NCI-H69 (cell line): ENCODE measurements at places on chromosomes 2 and 18.

DNA sequence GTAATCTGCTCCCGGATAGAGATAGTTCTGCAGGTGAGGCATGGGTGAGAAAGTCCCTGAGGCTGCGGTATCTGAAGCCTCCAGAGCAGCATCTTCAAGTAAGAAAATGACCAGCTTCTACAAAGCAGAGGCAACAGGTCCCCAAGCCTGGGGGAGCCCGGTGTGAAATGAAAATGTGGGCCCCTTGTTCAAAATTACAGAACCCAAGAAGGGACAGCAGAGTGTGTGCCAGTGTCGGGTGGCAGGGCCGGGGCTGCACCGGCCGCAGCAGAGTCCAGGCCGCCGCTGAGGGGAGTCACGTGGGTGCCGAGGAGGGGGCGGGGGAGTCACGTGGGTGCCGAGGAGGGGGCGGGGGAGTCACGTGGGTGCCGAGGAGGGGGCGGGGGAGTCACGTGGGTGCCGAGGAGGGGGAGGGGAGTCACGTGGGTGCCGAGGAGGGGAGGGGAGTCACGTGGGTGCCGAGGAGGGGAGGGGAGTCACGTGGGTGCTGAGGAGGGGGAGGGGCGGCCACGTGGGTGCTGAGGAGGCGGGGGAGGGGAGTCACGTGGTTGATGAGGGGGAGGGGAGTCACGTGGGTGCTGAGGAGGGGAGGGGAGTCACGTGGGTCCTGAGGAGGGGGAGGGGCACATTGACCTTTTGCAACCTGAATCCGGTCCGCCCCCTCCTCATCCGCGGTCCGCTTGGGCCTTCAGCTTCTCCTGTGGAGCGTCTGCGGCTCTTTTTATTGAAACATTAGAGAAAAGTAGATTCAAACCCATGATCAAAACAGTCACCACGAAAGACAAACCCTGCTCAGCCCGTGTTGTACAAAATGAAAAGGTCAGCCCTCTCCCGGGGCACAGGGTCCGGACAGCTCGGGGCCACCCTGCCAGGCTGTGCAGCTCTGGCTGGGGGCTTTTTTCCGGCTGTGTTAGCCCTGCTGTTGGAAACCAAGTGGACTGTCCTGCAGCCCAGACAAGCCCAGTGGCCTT lies 10.4 kb downstream of the COLEC11 start:
- peak; percentile 91 for DNase-seq

- no peak for DNase-seq
Measured at GRCh38 chr2:112812318-112813267, 24.0 kb downstream of the IL1B start.

DNA sequence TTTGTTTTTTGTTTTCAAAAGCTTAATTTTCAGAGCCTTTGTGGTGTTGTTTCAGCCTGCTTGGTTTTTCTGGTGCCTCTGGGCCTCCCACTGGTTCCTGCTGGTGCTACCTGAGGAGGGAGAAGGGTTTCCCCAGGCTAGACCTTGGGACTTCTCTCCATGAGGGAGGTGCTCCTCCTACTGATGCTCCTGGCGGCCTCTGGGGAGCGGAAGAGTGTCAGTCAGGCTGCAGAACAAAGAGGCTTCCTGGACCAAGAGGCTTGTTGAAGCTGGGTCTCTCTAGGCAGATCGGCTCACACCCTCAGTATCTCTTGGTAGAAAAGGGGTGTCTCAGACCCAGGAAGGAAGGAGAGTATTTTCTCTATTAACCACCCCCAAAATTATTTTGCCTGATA lies 32.2 kb downstream of the RFX8 start:
- DNase-seq = no peak

DNA sequence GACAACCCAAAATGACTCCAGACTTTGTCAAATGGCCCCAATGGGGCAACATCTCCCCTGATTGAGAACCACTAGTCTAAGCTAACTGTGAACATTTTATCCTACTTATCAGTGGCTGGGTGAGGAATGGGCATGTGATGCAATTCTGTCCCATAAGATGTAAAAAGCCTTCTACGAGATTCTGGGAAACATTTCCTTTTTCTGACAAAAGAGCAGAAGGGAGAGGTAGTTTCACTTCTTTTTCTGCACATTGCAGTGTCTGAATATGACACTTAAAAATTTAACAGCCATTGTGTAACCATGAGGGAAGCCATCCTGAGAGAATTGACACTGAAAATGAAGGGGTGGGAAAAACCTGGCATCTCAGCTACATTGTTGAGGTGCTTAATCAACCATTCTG lies 17.3 kb upstream of the MARCHF4 start:
- no peak for DNase-seq

DNA sequence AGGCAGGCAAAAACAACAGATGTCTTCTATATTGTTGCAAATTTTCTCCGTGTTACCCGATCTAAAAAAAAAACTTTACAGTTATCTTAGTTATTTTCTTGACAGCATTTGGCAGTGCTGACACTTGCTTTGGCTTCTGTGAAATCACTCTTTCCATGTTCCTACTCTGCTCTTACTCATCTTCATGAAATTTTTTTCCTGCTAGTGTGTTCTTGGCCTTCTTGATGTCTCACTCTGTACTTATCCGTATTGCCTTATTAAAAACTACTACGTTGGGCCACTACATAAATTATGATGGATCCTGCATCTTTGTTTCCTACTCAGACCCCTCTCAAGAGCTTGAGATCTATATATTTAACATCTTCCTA lies 134.4 kb downstream of the IKZF2 start:
- DNase-seq = no peak

DNA sequence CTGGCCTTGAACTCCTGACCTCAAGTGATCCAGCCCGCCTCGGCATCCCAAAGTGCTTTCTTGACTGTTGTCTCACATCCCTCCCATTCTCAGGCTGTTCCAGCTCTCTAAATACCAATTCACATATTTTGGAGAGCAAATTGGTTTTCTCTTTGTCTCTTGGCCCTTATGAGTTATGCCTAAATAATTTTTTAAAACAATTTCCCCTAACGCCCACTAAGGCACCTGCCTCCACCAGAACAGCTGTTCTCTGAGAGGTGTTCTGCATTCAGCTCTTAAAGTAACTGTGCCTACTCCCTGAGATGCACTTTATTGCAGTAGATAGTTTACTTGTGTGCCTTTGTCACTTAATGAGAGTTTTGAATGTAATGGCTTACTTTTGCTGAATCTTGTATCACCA lies 6.9 kb downstream of the CCDC195 start:
- no peak for DNase-seq

- no peak for DNase-seq
Measured at GRCh38 chr2:1718339-1719220, 25.7 kb downstream of the PXDN start.

DNA sequence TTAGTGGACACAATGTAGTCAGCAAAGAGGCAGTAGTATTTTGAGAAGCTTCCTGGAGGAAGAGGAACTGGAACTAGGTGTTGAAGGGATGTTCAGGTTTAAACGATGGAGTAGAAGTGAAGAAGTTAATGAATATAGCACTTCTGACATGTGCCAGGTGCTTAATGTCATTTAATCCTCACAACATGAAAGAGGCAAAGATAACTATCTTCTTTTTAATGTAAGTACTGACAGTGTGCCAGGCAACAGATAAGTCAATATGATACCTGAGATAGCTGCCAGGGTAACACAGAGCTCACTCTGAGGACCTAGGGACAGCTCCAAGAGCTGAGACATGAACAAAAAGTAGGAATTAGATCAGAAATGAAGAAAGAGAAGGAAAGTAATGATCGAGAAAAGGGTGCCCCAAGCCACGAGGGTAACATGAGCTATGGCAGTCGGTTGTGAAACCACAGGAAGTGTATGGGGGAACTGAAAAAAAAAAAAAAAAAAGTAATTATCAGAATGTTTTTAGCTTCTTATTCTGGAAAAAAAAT lies 140.7 kb downstream of the RNF144A start:
- DNase-seq = peak; percentile 11
